ENCODE measurements at places on chromosomes 1 and 21. TPM values are rescaled to one million over a fixed set of nuclear protein-coding genes. Genes with fewer than 3 reads are reported as not detected.
A peak's percentile ranks its signal among the peaks of the same experiment; 100 is the strongest.

- no peak for DNase-seq
Measured at GRCh38 chr1:153771261-153771660, 3.9 kb upstream of the SLC27A3 start.

- no peak for DNase-seq
Measured at GRCh38 chr1:51073456-51073855, 28.6 kb upstream of the C1orf185 start.

Gene CREB3L4
- total RNA-seq, result 8.7 TPM

- no peak for DNase-seq
Measured at GRCh38 chr1:239247285-239247684, 139.1 kb upstream of the CHRM3 start.

Gene MYOG
- total RNA-seq, result not detected

Gene FMO4
- total RNA-seq, result 0.51 TPM

Gene DEPDC1
- 4.6 TPM for total RNA-seq

DNA sequence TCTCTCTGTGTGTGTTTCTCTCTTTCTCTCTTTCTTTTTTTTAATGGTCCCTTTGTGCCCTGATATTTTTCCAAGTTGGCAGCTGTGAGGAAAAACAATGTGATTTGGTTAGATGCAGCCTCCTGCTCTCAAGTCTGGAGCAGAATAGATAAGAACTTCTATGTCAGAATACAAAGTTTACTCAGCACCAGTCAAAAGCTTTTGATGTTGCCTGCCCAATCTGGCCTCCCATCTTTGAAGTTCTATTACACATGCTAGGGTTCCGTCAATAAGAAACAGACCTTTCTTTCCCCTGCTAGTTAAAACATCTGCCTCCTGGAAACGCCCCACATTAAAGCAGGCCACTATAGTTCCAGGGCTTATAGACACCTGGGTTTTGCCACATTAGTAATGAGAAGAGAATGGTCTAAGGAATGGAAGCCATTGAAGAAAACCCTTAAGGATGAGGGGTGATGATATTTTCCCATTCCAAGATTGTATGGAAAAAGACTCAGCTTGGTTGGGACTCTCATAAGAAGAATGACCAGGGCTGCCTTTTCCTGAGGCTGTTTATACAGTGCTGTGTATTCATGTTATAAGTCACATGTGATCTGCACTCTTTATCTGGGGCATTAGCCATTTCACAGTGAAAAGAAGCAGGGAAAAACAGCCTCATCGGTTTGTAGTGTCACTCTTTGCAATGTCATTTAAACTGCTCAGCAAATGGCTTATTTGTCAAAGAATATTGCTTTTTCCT lies 414.7 kb upstream of the PROX1 start:
- DNase-seq, result no peak

DNA sequence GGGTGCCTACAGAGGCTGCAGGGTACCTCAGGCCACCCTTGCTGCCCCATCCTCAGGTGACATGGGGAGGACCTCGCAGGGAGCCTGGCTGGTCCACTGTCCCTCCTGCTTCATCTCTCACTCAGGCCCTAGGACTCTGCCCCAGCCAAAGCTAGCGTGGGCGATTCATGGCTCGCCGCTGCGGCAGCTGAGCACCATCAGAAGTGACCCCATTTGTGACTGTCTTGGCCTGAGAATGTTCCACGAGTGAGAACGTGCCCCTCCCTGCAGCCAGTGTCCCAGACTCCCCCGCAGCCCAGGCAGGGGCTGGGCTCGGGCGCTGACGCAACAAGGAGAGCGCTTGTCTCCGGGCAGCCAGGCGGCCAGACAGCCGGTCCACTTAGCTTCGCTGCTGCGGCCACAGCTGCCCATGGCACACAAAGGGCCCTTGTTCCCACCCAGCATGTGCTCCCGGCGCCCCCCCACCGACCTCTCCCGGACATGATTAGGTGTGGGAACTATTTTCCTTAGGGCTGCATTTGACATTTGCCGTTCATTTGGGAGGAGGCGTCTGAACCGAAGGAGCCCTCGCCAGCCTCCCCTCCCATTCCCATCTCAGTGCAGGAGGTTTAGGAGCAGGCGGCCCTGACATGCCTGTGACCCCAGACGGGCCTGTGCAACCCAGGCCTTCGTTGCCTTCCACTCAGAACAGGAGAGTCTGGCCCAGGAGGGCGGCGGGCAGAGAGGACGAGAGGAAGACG lies 19.3 kb upstream of the POFUT2 start:
- DNase-seq, result no peak

DNA sequence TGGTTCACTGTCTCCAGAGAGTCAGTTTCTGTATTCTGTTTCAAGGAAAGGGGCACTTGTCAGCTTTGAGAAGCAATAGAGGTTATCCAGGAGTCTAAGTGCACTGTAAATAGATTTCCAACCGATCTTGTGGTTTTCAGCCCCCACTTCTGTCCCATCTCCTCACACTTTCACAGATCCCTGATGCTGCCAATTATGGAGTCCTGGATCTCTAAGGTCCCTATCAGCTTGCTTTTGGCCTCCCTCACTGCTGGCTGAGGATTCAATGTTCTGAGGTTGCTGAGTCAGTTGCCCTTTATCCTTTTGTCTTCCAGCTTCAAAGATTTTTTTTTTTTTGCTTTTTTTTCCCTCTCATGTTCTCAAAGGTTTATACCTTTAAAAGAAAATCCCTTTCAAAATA lies 98.4 kb downstream of the DIRAS3 start:
- DNase-seq, result no peak

GRCh38 chr1:218383051-218383450 lies 37.9 kb downstream of the TGFB2 start:
- DNase-seq, result no peak

Gene C1orf87
- not detected for total RNA-seq

GRCh38 chr1:67429011-67429527 lies 1.1 kb downstream of the SERBP1 start:
- DNase-seq, result peak; percentile 29

Gene FNDC10
- 1.3 TPM for total RNA-seq
